DMS 273 treated with DMSO at 0.1 percent for 48 hours (cell line): ENCODE measurements at places on chromosomes 2 and 18.

DNA sequence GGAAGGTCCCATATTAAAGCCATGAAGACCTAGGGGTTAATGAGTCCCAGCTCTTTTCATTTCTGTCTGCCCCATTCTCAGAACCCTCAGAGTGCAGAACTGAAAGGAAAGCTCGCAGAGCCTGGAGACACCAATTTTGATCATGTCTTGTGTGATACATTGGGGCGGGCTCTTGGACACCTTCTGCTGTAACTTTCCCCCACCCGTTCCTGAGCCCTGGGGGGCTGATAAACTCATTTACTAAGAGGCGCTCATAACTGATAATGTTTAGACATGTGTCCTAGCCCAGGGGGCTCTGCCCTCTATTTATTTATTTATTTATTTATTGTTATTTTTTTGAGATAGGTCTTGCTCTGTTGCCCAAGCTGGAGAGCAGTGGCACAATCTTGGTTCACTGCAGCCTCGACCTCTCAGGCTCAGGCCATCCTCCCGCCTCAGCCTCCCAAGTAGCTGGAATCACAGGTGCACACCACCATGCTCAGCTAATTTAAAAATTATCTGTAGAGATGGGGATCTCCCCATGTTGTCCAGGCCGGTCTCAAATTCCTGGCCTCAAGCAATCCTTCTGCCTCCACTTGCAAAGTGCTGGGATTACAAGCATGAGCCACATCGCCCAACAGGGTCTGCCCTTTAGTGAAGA is 72.4 kb upstream of the HAAO start:
- DNase-seq = no peak

GRCh38 chr18:5930789-5931188 is 35.5 kb upstream of the TMEM200C start:
- no peak for DNase-seq

GRCh38 chr18:63523660-63524059 is 18.5 kb upstream of the SERPINB12 start:
- DNase-seq = no peak

DNA sequence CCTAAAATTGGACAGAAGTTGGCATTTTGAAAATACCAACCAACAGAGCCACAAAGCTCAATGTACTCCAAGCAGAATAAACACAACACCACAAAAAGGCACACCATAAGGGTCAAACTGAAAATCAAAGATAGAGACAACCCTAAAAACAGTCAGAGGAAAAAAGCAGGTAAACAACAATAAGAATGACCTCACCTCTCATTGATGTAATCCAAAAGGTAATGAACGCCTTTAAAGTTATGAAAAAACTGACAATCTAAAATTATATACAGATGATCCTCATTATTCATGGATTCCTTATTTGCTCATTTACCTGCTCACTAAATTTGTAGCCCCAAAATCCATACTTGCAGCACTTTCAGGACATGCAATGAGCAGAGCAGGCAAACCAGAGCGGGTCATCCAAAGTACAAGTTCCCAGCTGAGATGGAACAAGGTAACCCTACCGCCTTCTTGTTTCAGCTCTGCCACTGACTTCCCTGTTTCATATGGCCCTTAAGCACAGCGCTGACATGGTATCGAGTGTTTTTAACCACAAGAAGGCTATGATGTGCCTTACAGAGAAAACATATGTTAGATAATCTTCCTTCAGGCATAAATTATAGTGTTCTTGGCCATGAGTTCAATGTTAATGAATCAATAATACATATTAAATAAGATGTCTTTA is 17.0 kb downstream of the RTN4 start:
- DNase-seq = no peak

- no peak for DNase-seq
These were observed 17.9 kb downstream of the NRXN1 start for GRCh38 chr2:51013933-51014526.

- no peak for DNase-seq
These were observed 71.0 kb downstream of the STPG4 start for GRCh38 chr2:47083886-47084687.

- no peak for DNase-seq
These were observed 2033.7 kb upstream of the CELF4 start for GRCh38 chr18:39599251-39599650.

DNA sequence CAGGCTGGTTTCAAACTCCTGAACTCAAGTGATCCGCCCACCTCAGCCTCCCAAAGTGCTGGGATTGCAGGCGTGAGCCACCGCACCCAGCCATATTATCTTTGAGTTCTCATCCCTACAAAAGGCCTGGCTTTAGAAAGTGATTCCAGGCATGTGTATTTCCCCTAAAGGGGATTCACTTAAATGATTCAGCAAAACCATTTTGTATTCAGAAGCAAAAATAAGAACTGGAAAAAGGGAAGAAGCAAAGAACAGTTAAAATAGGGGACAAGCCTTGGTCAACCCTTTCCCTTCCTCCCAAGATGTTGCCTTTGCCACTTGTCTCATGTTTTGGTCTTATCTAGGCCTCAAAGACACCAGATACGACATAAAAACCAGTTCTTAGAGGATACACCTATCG is 10.5 kb downstream of the TM4SF20 start:
- DNase-seq = no peak

DNA sequence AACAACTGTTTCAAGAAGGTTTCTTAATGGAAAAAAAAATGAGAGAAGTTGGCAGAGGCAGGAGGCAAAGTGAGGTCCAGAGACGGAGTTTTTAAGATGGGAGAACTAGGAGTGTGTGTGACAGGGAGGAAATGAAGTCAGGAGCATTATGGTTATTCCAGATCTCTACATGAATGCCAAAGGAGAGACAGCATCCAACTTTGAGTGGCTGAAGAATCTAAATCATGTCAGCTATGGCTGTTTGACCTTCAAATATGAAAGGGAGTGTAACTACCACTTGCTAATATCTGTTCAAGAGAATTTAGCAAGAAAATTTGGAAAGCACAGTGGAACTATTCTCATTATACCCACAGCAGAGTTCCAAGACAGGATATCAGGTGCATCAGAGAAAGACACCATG is 81.2 kb upstream of the CCBE1 start:
- DNase-seq = no peak

- DNase-seq = no peak
These were observed 75.0 kb downstream of the NRP2 start for GRCh38 chr2:205757271-205757670.

- DNase-seq = no peak
These were observed 86.1 kb upstream of the ZCCHC2 start for GRCh38 chr18:62436636-62437234.

- DNase-seq = no peak
These were observed 16.0 kb upstream of the CHRNA1 start for GRCh38 chr2:174780191-174780840.

- no peak for DNase-seq
These were observed 245.7 kb upstream of the REG3G start for GRCh38 chr2:78779761-78780160.

- DNase-seq = no peak
These were observed 402.6 kb upstream of the ZEB2 start for GRCh38 chr2:144922519-144922918.

DNA sequence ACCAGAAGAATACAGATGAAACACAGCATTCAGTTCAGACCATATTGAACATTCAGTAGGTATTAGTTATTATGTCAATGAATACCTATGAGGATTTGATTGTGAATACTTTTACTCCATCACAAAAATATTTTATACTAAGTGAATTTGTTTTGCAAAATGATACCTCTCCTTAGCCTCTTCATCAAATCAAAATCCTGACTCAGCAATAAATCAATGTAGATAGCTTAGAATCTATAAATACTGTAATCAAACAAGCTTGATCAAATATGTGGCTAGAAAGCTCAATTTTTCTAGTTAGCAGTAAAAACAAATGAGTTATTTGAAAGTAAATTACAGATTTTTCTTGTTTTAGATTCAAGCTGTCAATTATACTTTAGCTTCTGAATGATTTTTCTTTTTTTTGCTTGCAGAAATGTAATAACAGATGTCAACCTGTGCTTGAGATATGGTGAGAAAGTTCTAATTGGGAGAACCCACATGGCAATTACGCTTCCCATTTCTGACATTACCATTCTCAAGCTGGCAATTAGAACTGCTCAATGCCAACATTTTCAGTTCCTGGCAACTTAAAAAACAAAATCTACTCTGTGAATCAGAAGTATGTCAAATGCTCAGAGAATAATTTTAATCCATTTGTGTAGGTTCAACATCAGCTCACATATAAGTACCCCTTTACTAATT is 109.6 kb downstream of the PRELID3A start:
- peak; percentile 32 for DNase-seq

DNA sequence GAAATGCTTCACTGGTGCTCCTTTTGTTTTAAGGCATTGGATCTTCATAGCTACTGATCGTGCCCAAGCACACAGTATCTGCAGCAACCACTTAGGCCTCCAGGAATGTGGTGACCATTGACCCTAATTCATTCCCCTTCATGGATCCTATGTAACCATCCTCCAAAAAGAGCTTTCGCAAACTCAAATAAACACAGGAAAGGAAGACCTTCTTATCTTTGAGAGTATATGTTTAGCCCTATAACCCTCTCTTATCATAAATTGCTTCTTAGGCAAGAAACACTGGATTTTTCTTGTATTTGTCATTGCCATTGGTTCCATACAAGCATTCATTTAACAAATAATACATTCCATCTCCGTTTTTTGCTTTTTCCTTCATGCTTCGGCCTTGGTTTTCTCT is 4.1 kb upstream of the TTR start:
- no peak for DNase-seq
